ENCODE measurements at places on chromosomes 7 and 10. TPM values are rescaled to one million over a fixed set of nuclear protein-coding genes. Genes with fewer than 3 reads are reported as not detected.

PLAC9 gene
- total RNA-seq = 0.29 TPM

SFTPA1 gene
- not detected for total RNA-seq

NYAP1 gene
- 0.72 TPM for total RNA-seq

UNCX gene
- not detected for total RNA-seq

CYP3A5 gene
- under 0.01 TPM for total RNA-seq

All from placental pericyte (primary cell).